Esophagus mucosa (tissue), 1 donor: ENCODE measurements at places on chromosomes 2 and 18.

- ATAC-seq: no peak
Observed at GRCh38 chr2:77512507-77512906, 9.7 kb downstream of the LRRTM4 start.

DNA sequence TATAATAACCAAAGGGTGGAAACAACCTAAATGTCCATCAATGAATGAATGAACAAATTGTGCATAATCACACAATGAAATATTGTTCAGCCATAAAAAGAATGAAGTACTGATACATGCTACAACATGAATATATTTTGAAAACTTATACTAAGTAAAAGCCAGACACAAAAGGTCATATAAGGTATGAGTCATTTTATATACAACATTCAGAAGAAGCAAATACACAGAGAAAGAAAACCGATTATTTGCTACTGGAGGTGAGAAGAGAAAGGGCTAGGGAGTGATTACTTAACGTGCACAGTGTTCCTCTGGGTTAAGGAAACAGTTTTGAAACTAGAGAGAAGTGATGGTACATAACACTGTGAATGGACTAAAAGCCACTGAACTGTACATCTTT, 105.3 kb downstream of the GORASP2 start:
- ATAC-seq: peak; percentile 86

GRCh38 chr2:160351956-160352355, 141.7 kb downstream of the RBMS1 start:
- peak; percentile 73 for ATAC-seq

- ATAC-seq: no peak
Observed at GRCh38 chr2:60311524-60311923, 241.9 kb downstream of the BCL11A start.

GRCh38 chr18:26286008-26286407, 59.8 kb downstream of the TAF4B start:
- peak; percentile 52 for ATAC-seq

- ATAC-seq: peak; percentile 94
Observed at GRCh38 chr2:212845941-212846340, 305.5 kb downstream of the IKZF2 start.

DNA sequence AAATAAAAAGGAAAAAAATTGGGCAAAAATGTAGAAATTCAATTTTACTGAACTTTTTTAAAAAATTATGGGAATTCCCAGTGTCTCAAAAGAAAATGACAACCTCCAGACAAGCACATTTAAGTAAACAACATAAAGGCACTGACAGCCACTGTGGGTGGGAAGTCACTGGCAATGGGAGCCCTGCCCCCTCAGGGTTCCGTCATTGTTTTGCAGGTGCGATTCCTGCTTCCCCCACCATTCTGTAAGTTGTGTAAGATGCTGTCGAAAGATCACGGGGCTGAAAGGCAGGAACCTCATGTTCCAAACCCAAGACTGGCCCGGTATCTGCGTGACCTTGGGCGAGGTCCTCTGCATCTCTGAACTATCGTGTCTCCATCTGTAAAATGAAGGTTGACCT, 15.8 kb upstream of the ASPRV1 start:
- no peak for ATAC-seq

DNA sequence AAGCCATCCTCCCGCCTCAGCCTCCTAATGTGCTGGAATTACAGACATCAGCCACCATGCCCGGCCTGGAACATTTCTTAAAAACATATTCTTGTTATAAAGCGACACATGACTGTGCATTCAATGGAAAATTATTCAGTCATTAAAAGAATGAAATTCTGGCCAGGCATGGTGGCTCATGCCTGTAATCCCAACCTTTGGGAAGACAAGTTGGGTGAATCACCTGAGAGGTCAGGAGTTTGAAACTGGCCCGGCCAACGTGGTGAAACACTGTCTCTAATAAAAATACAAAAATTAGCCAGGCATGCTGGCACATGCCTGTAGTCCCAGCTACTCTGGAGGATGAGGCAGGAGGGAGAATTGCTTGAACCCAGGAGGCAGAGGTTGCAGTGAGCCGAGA, 21.6 kb upstream of the RPRD1A start:
- ATAC-seq: peak; percentile 61

DNA sequence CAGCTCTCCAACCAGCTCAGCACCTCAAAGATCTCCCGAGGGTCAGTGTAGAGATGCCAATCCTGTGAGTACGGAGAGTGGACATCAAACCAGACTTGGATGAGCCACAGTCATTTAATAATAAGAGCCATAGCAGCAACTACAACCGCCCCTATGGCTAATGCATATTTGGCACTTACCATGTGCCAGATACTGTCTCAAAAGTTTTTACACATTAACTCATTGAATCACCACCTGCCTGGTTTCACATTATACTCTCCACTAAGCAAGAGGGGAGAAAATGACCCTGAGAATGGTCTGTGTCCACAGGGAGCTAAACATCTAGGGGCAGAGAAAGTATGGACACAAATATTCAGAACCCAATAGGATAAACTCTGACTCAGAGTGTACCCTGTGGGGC, 2.6 kb downstream of the CNPPD1 start:
- ATAC-seq: no peak

DNA sequence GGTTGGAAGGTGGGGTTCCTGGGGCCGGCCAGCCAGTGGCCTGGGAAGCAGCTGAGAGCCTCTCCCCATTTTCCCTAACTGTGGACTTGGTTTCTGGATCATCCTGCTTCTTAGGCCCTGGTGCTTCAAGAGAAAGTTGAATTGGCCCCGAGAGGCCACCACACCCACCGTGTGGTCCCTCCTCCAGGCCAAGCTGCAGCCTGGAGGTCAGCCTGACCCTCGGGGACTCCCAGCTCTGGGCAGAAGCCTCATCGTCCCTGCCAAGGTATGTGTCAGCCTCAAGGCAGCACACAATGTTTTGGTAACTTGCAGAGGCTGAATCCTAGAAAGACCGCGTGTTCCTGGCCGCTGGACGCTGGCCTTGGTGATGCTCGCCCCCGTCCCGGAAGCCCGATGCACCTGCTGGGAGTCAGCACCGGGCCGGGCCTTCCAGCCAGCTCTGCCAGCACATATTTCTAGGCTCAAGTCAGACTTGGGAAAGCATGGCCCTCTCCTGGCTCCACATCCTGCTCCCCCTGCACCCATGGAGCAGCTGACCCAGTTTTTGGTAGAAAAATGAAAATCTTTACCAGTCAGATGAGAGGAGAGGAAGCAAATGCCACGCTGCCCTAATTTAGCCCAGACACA, 72.6 kb downstream of the ACTR2 start:
- ATAC-seq: peak; percentile 18

DNA sequence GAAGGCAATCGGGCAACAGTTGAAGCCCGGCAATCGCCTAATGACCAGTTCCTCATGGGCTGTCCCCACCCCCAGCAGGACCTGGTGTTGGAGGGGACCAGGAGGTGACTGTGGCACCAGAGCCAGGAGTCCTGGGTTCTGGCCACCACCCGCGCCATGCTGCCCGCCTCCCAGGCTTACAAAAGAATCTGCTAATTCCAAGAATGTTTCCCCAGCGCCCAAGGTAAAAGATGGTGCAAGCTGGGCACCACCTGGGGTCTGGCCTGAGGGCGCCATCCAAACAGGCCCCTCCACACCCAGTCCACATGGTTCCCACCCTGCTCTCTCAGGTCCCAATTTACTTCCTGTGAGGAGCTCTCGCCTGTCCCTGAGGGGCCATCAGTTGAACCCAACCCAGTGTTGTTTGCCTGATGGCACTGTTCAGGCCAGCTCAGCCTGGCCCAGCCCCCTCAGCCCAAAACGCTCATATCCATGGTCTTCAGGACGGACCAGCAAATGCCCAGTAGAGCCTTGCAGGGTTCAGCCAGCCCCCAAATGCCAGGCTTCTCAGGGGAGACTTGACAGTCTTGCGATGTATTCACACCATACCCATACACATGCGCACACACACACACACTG, 5.1 kb downstream of the SDC1 start:
- ATAC-seq: no peak

DNA sequence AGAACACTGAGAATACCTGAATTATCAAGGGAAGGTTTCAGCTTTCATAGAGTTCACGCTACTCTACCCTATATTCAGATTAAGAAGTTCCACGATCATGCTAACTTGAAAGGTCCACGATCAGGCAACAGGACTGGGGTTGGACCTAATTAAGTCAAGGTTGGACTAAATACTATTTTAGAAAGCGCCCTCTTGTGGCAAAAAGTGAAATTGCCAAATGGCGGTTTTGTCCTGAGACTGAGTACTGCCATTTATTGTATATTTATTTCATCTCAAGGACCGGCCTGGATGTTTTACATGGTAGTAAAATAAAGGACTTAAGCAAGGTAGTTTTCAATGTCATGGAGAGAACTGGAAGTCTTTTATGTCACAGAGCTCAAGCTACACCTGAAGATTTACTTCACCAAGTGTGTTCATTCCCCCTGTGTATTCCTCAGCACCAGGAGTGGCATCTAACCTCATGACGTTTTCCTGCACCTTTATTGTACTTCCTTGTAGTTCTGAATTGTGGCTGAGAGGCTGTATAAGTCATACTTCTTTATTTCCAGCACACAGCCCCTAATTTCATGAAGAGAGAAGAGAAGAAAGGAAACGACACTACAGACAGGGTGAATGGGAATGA, 56.8 kb downstream of the SRD5A2 start:
- peak; percentile 35 for ATAC-seq

DNA sequence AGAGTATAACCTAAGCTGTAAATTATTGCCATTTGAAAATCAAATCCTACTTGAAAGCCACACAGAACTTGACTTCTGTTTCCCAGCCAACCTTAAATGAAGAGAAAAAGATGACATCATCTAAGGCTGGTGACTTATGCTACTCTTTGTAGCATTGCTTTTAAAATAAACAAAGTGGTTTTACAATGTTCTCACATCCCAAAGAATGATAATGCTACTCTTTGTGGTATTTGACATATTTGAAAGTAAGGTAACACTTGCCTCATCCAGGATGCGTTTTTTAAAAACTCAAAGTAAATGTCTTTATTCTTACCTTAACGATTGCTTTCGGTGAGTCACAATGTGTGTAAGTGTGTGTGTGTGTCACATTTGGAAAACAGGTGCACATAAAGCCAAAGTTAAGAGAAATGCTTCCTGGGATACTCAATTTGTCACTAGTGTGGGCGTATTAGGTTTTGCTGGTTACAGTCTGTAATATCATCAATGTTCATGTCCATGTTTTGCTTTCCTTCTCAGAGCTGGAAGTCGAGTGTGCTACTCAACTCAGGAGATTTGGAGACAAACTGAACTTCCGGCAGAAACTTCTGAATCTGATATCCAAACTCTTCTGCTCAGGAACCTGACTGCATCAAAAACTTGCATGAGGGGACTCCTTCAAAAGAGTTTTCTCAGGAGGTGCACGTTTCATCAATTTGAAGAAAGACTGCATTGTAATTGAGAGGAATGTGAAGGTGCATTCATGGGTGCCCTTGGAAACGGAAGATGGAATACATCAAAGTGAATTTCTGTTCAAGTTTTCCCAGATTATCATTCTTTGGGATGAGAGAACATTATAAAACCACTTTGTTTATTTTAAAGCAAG, 2.6 kb downstream of the PMAIP1 start:
- ATAC-seq: no peak

DNA sequence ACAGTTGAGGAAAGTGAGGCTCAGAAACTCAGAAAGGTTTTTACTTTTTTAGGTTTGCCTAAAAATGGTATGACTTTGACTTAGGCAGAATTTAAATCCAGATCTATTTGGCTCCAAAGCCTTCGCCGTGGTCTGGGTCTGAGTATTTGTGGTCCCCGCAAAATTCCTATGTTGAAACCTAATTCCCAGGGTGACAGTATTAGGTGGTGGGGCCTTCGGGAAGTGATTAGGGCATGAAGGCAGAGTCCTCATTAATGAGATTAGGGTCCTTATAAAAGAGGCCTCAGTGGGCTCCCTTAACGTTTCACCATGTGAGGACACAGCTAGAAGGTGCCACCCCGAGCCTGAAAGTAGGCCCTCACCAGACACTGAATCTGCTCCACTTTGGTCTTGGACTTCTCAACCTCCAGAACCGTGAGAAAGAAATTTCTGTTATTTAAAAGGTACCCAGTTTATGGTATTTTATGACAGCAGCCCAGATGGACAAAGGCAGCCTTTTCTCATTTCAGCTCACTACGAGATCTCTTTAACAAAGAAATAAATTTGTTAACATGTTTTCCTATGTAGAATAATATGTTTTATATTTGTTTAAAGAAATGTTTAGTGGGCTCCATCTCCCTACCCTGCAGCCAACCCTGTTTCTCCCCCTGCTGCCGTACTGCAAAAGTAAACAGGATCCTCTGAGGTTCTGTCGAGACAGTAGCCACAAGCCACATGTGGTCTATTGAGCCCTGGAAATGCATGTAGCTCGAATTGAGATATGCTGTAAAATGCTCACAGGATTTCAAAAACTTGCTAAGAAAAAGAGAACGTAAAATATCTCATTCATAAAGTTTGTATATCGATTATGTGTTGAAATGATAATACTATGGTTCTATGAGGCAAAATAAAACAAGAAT, 80.6 kb downstream of the MOGAT1 start:
- no peak for ATAC-seq

- ATAC-seq: no peak
Observed at GRCh38 chr2:65386989-65387388, 45.4 kb downstream of the SPRED2 start.

DNA sequence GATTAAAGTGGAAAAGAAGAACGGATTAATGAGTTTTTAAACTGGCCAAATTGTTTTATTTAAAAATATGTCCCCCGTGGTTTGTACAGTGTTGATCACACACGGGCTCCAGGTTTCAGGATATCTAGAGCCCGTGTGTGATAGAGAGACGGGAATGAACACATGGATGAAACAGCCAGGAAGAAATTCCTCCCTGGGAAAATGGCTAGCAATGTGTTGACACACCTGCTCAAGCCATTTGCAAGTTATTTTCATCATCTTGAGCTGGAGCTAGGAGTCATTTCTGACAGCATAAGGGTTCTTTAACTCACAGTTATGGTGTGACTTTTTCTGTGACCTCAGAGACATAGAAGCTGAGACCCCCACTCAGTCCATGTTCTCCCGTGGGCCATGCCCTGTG, 81.6 kb downstream of the LRRFIP1 start:
- no peak for ATAC-seq

- no peak for ATAC-seq
Observed at GRCh38 chr2:191748528-191749180, 70.7 kb downstream of the NABP1 start.

- ATAC-seq: no peak
Observed at GRCh38 chr2:108347786-108348185, 30.0 kb upstream of the SULT1C4 start.

DNA sequence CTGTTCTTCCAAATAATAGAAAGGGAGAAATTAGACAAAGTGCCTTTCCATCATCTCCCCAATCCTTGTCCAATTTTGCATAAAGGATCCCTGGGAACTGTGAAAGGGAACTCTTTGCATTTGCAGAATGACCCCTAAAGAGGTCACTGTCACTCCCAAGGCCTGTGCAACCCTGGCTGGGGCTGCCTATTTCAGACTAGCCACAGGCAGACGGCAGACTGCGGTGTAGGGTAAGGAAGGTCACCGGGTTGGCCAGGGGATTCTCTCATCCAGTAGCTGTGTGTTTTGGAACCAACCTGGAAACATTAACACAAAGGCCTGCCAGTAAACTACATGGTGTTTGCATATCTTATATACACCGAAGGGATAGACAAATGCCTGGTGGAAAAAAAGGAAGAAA, 818.7 kb downstream of the BCL11A start:
- no peak for ATAC-seq
